GM18507 (cell line): ENCODE measurements at places on chromosomes 6 and 20.

- DNase-seq, result no peak
Observed at GRCh38 chr6:91043751-91044150, 456.9 kb upstream of the MAP3K7 start.

GRCh38 chr20:63830841-63831588 is at the start of gene ZBTB46:
TSS of gene ZBTB46 (minus strand) at chr20:63831264. CDS start at chr20:63790757, 40,507 bp downstream.
- peak; percentile 89 for DNase-seq

DNA sequence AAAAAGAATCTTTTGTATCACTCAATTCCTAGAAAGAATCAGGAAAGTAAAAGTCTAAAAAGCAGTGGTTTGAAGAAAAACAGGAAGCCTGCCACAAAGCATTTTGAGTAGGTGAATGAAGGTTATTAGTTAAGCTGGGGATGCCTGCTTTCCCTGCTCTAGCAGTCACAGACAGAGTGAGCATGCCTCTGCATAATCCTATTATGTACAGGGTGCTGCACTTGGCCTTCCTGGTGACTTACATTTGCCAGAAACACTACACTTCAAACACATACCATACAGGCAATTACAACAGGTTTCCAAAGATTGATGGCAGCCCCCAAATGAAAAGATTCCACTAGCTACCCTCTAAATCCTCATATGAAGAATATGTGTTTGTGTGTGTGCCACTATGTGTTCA is 130.8 kb downstream of the TPBG start:
- no peak for DNase-seq

DNA sequence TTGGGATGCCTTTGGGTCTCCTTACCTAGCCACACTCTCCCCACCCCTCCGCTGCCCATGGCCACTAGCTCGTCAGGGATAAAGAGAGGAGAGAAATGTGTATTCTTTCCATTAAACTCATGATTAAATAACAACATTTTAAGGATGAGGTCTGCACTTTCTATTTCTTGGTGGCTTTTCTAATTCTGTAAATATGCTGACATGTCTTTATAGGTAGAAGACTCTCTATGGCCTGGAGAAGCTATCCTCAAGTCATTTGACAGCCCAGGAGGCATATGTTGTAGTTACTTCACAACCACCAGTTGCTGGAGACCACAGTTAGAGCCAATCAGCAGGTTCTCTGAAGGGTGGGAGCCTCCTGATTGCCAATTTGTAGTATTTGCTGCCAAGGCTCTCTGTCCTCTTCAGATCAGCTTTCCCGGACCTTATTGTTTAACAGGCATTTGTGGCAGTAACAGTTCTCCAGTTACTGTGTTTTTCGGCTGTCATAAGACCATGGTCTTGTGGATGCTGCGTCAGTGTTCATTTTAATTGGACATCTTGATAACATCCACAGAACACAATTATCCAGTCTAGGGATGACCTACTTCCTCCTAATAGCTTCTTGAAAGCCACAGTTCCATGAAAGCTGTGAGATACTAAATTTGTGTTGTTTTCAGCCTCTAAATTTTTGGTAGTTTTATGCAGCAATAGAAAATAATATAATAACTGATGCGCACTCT is 205.0 kb upstream of the KCNQ5 start:
- no peak for DNase-seq

DNA sequence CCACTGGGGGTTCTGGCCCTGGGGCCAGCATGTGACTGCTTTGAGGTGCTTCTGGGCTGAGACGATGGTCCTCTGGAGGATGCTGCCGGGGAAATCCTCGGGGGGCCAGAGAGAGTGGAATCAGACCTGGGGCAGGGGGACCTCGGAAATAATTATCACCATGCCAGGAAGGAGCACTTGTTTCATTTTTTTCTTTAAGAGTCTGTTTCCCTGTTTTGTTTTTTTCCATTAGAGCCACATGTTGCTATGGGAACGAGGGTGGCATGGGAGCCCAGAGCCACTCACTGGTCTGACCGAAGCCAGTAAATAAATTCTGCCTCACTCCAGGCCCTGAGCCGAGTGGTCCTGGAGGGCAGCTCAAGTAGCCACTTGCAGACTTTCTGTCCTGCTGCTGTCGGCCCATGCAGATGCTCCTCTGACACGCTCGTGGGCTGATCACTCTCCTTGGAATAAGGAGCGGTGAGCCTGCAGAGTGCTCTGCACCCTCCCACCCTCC is 365.1 kb downstream of the ZFAND3 start:
- DNase-seq, result no peak

DNA sequence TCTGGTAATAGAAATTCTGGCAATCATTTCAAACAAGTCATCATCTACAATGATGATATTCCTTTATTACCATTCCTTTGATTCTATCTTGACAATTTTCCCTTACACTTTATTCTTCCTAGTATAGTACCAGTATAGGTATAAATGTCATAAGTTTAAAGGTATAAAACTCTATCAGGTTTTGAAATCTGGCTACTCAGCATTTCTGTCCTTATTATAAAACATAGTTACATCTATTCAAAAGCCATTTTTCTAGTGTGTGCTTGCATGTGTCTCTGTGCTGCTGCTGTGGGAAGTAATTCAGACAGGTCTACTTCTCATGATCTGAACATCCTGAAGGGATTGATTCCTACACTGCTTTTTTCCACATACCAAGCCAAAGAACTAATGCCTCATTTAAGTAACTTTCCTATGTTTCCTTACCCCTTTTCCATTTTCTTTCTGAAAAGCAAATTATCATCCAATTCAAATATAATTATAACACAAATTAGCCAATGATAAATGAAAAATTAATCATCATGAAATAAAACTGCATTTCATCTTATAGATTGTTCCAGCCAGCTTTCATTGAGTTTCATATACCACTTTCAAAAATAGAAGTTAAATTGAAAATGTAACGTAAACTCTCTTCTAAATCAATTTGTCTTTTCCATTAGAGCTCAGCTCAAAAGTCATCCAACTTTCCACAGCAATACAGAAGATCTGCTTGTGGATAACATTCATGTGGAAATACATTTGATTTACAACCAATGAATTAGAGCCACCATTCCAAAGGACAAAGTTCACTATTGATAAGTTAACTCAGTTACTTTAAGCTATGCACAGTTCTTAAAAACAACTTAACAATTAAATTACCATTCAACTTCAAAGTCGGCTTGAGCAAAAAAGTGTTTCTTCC is 35.9 kb downstream of the COL12A1 start:
- no peak for DNase-seq

DNA sequence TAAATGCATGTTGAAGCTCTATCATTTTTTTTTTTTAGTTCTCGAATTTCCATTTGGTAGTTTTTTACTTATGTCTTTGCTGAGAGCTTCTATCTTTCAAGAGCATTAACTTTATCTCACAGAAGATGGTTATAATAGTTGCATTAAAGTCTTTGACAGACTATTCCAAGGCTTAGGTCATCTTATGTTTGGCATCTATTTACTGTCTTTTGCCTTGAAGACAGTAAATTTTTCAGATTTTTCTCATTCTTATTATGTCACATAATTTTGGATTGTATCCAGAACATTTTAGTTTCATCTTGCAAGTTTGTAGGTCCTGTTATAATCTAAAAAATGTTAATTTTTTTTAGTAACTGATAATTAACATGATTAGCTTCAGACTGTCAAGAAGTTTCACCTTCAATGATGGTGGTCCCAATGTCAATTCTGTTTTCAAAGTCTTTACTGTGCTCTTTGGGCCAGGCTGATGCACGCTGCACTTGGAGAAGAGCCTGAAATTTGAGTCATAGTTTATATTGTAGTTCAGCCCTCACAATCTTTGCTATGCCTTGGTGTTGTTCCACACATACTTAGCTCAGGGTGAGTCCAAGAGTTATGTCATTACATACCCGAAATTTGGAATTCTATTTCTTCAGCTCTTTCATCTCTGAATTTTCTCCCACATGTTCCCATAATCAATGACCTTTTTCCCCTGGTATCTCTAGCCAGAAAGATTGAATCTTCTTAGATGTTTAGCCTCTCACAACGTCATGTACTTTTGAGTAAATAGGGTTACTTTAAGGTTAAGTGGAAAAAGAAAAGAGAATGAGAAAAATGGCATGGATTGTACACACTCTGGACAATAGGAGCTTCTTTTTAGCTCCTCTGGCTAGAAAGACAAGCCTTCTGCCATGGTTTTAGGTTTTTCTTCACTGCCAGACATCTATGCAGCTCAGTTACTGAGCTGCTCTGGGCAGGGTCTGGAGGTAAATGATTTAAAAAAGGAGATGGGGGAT is 110.3 kb upstream of the BTBD3 start:
- no peak for DNase-seq

DNA sequence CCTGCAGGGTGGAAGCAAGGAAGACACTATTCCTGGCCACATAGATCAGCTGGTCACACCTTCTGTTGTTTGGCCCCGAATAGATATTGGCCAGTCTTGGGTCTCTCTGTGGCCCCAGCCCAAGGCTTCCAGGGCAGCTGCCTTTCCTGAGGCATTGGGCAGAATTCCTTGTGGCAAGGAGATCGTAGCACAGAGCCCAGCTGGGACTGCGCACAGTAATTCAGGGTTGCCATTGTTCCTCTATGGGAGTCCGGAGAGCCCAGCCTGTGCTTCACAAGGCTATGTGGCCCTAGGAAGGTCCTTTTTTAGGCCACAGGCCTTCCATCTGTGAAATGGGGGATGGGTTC is 6.9 kb downstream of the SGK2 start:
- no peak for DNase-seq

GRCh38 chr6:11604836-11605506 is 67.4 kb downstream of the TMEM170B start:
- DNase-seq, result no peak

- no peak for DNase-seq
Observed at GRCh38 chr6:66128243-66128642, 421.2 kb upstream of the EYS start.
